ENCODE measurements at places on chromosomes 5 and 9.
A peak's percentile ranks its signal among the peaks of the same experiment; 100 is the strongest.

GRCh38 chr5:175118700-175119309 lies 325.2 kb downstream of the DRD1 start:
- no peak for DNase-seq

GRCh38 chr9:121987314-121987713 lies 105.8 kb downstream of the TTLL11 start:
- DNase-seq, result no peak

DNA sequence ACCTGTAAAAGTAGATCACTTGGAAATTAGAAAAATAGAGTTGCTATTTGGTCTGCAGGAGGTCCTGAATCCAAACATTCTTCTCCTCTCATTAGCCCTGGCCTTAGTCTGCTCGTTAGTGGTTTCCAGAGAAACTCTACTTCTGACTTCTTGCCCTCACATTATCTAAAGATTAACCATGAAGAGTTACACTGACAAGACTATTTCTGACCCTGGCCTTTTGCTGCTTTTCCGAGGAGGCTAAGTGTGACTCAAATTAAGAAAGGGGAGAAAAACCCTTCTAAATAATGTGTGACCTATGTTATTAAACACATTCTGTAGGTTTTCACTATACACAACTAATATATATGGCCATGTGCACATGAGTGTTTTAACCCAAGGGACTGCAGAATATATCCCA lies 302.4 kb downstream of the RAB3C start:
- no peak for DNase-seq

DNA sequence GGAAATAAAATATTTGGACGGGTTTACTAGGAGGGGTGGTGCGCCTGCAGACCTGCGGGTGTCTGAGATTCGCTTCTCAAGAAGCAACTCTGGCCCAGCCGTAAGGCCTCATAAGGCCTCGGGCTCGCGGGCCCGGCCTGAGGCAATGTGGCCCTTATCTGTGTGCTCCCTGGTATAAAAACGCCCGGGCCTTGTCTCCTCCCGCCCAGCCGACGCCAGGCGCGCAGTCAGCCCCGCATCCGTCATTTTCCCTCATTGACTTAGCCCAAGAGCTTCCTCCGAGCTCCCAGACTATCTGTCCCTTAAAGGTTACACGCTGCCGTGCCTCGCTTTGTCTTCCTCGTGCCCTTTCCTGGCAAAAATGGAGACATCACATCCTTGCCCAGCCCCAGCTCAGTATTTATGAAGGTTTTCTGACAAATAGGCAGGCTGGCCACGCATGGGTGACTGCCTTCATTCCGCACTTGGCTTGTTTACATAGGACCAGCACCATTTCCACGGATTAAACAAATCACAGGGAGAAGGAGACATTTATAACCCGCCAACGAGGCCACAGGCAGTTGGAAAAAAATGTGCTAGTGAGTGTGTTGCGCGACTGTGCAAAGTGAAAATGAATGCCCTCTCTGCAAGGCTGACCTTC lies 74.5 kb upstream of the TBCA start:
- no peak for DNase-seq

DNA sequence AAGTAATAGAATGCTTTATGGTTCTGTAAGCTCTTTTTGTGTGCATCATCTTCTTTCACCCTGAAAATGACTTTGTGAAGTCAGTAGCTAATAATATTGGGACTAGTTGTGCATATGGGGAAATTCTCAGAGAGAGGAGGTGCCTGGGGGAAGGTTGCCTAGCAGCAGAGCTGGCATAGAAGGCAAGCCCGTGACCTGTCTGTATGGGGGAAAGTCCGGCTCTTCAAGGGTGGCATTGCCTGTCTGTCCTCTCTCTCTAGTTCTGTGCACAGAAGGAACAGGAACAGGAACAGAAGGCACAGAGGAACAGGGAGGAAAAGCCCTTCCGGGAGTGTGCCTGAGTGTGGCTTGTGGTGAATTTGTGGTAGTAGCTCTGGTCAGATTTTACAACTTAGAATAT lies 33.1 kb downstream of the SH3GL2 start:
- DNase-seq, result no peak

DNA sequence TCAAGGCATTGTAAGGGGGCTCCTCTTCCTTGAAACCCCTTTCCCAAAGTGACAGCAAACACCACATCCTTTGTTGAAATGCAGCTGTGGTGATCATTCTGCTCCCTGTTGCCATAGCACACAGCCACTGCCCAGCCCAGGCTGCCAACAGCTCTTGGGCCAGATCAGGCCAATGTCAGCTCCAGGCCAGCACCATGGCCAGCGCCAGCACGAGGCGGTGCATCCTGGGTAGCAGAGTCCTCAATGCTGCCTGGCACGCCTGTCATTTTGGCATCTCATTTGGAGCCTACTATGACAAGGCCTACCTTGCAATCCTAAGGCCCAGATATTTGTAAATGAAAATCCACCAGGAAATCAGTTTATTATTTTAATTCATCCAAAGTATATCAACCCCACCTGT lies 390.6 kb downstream of the DNAH5 start:
- DNase-seq, result peak; percentile 49

DNA sequence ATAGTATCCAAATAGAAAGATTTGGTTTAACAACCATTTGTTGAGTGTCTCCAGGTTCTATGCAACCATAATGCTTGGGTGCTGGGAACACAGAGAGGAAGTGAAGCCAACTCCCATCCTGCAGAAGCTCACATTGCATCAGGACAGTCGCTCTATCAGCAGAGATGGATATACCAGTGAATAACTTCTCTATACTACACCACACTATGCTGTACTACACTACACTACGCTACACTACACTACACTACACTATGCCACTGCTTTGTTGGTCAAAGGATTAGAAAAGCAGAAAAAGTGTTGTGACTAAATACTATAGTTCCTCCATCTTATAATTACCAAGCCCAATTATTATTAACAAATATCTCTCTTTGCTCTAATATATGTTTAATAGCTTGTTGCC lies 89.2 kb upstream of the PRRC1 start:
- DNase-seq, result no peak

- DNase-seq, result no peak
Measured at GRCh38 chr5:135631391-135631790, 52.6 kb upstream of the CXCL14 start.

DNA sequence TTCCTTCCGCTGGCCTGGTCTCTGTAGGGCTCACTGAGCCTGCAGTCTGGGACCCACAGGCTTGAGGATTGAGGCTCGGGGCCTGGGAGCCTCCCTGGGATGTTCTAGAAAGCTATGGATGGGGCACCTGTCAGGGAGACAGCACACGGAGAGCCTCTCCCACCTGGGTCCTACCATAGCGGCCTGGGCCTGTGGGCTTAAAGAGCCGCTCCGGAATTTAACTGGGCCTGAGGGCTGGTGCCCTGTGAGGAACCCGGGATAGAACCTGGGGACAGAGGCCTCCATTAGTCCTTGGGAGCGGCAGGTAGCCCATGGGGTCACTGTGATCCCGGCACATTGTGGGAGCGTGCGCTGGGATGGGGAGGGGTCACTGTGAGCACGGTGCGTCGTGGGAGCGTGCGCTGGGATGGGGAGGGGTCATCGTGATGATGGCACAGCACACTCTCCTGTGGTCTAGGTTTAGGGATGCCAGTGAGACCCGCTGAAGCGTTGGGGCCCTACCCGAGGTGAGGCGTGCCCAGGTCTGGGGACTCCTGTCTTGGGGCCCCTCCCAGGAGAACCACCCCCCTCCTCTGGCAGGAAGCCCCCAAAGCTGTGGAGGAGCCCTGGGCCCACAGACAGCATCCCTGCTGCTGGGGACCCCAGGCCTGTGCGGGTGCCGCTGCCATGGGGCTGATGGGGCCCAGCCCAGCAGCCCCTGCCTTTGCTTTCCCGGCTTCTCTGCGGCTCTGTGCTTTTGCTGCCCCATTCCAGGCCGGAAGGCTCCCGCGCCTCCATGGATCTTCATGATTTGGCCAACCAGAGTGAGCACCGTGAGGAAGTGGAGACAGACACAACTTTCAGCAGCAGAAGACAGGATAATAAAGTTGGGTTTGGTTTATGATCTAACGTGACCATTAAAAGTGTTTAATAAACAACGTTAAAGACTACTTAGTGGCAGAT lies 3.4 kb upstream of the CEP72 start:
- no peak for DNase-seq

GRCh38 chr5:157362012-157362411 lies 96.1 kb downstream of the CYFIP2 start:
- DNase-seq, result no peak

- no peak for DNase-seq
Measured at GRCh38 chr9:124512806-124513204, 5.6 kb upstream of the NR5A1 start.

DNA sequence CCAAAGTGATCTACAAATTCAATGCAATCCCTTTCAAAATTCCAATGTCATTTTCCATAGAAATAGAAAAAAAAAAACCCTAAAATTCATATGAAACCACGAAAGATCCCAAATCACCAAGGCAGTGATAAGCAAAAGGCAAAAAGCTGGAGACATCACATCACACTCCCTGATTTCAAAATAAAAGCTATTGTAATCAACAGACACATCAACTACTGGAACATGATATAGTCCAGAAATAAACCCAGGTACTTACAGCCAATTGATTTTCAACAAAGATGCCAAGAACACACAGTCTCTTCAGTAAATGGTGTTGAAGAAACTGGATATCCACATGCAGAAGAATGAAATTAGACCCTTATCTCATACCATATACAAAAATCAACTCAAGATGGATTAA lies 224.0 kb downstream of the WDR70 start:
- no peak for DNase-seq

DNA sequence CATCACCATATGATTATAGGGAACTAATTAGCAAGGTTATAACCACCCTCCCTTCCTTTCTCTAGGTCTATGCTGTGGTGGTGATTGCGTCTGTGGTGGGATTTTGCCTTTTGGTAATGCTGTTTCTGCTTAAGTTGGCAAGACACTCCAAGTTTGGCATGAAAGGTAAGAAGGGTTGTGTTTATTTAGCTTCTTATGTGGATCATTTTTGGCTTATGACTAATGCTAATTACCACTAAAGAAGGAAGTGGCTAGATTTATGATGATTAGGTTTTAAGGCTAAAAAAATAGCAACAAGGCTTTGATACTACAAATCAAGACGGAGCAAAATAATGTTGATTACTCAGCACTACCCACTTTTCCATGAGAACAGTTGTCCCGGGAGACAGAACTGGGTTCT lies 82.4 kb downstream of the NTRK2 start:
- peak; percentile 12 for DNase-seq

GRCh38 chr5:168014433-168015123 lies 276.9 kb upstream of the WWC1 start:
- no peak for DNase-seq

GRCh38 chr5:176803943-176804498 lies 6.3 kb upstream of the UNC5A start:
- DNase-seq, result no peak

GRCh38 chr9:98745470-98745869 lies 36.7 kb upstream of the GABBR2 start:
- DNase-seq, result no peak

All from RWPE1 (cell line).